ENCODE measurements at places on chromosomes 5 and 9.

DNA sequence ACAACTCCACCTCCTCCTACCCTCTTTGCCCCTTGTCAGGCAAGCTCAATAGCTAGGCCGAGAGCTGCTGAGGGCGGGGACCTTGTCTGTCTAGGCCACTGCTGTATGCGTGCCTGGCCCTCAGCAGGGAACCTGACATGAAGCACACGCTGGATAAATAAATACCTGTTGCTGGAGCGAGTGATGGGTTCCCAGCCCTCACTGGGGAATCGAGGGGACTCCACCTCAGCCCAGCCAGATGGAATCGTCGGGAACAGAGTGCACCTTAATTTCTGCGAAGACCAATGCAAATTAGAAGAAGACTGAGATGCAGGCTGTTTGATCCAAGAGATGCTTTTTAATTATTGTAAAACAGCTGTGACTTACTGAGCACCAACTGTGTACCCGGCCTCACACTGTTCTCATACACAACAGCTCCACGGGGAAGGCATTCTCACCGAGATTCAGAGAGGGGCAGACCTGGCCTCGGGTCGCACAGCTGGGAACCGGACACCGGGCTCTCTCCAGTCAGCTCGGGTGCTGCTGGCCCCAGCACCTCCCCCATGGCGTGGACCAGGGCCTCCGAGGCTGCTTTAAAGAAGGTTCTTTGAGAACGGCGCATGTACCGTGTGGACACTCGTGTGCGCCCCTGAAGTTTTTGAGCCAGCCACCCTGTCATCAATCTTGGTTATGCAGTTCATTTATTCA, 109.7 kb upstream of the IER5L start:
- H3K4me3 ChIP-seq, result no peak overlapping the region
- H3K27me3 ChIP-seq, result no peaks in the 10 kb centered on the region
- H3K27ac ChIP-seq, result no peak overlapping the region
- no peaks in the 10 kb centered on the region for H3K36me3 ChIP-seq
- DNase-seq, result no peak
- no peaks in the 10 kb centered on the region for H3K4me1 ChIP-seq

DNA sequence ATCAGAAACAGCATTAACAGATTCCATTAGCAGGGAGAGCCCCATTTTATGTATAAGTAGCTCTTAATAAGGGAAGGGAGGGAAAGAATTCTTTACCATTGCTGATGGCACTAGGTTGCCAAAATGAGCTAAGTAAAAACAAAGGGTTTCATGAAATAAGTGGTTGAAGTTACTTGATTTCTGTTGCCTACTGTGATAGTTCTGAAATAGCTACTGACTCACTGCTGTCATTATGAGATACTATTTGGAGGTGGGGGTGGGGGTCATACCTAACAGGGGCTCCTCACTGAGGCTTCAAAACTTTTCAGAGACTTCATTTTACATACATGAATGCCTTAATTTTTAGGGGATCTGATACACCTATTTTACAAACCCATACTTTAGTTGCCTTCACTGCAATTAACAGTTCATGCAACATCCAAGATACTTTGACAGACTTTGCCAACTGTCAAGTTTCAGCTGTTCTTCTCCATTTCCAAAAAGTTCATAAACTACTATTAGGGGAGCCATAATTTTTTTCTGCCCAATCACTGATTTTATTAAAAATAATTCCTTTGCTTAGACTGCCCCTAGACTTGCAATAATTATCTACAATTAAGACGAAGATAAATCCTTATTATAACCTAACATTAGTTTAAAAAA, 4.6 kb downstream of the HOMER1 start:
- no peak overlapping the region for H3K4me3 ChIP-seq
- H3K27me3 ChIP-seq, result no peaks in the 10 kb centered on the region
- no peak overlapping the region for H3K27ac ChIP-seq
- H3K36me3 ChIP-seq, result no peaks in the 10 kb centered on the region

- no peaks in the 10 kb centered on the region for H3K4me1 ChIP-seq
- DNase-seq, result no peak
- H3K27ac ChIP-seq, result no peak overlapping the region
- H3K36me3 ChIP-seq, result no peaks in the 10 kb centered on the region
- H3K27me3 ChIP-seq, result no peaks in the 10 kb centered on the region
These were observed 15.5 kb downstream of the SPATA31E1 start for GRCh38 chr9:87898151-87898550.

DNA sequence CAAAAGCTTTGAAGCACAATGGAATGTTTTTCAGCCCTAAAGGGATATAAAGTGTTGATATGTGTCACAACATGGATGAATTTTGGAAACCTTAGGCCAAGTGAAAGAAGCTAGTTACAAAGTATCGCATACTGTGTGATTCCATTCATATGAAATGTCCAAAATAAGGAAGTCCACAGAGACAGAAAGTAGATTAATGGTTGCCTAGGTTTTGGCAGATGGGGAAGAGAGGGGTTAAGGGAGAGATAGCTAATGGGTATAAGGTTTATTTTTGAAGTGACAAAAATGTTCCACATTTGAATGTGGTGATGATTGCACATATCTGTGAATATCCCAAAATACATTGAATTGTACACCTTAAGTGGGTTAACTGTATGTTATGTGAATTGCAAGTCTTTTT, 57.5 kb upstream of the MCCC2 start:
- peaks cover 8% of the 10 kb centered on the region for H3K36me3 ChIP-seq
- no peak overlapping the region for H3K4me3 ChIP-seq
- no peak overlapping the region for H3K27ac ChIP-seq
- DNase-seq, result no peak
- H3K27me3 ChIP-seq, result no peaks in the 10 kb centered on the region
- no peaks in the 10 kb centered on the region for H3K4me1 ChIP-seq

DNA sequence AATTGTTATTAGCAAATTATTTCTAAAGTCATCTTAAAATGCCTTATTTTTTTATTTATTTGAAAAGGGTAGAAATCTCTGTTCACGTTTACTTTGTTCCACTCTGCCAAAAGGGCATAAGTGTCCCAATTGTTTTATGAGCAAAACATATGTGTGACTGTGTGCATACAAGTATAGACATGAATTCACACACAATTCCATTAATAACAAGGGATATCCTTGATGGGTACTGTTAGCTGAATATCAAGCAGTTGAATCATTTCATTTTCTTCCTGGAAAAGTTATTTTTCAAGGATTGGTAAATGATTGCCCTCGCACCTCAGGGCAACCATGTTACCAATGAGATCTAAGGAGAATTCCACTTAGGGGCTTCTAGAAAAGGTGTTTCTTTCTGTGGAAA, 92.1 kb upstream of the TAF11L2 start:
- H3K27ac ChIP-seq, result no peak overlapping the region
- H3K36me3 ChIP-seq, result no peaks in the 10 kb centered on the region
- H3K4me3 ChIP-seq, result no peak overlapping the region
- H3K27me3 ChIP-seq, result no peaks in the 10 kb centered on the region
- H3K4me1 ChIP-seq, result no peaks in the 10 kb centered on the region
